ENCODE measurements at places on chromosomes 2 and 18.

- DNase-seq = no peak
Measured at GRCh38 chr2:123451542-123451941, 573.5 kb upstream of the CNTNAP5 start.

DNA sequence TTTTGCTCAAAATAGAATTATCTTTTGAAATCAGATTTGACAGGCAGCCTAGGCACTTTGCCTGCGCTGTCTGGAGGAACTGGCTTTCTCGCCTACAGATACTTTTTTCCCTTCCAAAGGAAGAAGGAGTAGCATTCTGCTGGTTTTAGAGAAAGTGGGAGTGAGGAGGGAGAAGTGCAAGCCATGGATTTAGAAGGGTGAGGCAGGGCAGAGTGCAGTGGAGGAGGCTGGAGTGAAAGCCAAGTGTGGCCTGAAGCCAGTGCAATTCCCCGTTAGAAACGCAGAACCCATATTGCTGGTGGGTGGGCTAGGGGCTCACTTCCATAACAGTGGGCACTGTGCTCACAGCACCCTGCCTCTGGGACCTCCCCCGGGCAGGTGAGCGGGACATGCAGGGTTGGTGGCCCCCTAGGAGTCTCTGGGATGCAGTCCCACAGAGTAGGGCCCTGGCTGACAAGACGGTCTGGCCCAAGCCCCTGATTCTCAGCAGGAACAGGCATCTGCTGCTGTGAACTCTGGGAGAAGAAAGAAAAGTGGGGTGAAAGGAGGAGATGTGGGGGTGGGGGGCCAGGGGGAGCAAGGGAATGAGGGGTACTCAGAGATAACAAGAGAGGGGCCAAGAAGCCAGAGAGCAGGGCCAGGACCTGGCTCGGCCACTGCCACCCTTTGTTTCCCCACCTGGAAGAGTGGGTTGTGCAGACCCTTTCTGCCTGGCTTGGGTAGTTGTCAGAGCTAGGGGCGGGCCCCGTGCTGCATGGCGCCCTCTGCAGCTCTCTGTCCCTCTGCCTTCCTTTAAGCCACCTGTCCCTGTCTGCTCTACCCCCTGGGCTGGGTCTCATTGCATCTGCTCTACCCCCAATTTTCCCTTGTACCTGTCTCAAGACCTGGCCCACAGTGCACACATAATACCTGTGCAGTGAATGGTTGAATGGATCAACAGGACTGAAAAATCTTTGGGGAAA lies 273.5 kb upstream of the HS6ST1 start:
- DNase-seq = no peak

- no peak for DNase-seq
Measured at GRCh38 chr18:8786483-8787370, 81.4 kb downstream of the MTCL1 start.

- DNase-seq = no peak
Measured at GRCh38 chr2:230737300-230737699, 24.7 kb downstream of the CAB39 start.

DNA sequence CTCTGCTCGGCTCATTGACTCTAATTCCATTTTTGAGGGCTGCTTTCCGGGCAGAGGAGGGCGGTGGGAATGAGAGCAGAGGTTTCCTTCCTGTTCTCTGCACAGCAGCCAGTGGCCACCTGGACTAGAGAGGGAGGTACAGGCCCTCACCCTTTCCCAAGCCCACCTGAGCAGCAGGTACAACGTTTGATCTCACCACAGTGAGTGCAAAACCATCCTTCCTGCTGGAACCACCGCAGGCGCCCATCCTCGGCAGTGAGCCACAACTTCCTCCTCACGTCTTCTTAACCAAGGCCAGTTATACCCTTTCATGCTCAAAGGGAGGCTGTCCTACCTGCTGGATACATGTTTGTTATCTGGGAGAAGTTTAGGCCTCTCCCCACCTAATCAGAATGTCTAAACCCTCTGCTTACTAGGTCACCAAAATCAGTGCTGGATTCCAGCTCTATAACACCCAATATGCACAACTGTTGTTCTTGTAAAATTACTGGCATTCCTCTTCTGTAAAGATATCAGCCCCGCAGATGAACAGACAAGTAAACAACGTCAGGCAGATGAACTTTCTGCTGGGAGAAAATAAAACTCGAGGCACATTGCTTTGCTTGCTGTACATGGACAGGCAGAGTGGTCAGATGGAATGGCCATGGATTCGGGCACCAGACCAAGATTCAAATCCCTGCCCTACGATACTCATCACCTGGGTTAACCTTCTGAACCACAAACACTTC lies 191.4 kb downstream of the SH3RF3 start:
- DNase-seq = no peak

DNA sequence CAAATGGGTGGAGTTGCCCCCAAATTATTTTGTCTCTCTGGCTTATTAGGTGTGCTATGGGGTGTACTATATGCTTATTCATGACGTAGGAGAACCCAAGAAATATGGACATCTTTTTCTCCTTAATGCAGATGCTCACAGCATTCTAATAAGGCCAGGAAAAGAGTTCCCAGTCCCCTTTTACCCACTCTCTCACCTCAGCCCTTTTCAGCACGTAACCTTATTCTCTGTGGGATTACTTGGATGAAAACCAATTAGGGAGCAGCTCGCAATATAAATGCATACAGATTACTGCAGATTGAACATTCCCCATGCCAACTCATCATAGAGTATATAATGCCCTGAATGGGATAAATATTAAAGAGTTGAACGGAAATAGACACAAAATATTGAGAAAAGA lies 891.2 kb upstream of the POU3F3 start:
- no peak for DNase-seq

- DNase-seq = no peak
Measured at GRCh38 chr2:218028189-218028495, 25.3 kb upstream of the TNS1 start.

DNA sequence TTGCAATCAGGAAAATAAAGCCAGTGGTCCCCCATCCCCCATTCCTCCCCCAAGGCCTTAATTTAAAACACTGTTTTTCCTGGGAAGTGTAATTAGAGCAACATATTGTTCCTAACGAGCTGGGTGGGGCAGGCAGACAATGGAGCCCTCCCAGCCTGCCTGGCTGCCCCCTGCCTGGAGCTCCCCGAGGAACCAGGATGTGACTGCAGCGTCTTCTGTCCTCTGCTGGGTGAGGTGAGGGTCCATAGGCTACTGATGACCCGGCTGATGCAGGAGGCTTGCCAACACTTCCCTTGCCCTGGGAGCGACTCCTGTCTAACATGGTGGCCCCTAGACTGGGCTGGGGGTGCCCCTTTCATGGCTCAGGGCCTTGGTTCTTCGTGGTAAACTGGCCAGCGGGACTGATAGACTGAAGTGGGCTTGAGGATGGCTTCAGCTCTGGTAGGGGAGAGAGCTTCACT lies 152.4 kb downstream of the DYSF start:
- no peak for DNase-seq

GRCh38 chr18:25099895-25100294 lies 252.1 kb downstream of the ZNF521 start:
- DNase-seq = peak; percentile 45

DNA sequence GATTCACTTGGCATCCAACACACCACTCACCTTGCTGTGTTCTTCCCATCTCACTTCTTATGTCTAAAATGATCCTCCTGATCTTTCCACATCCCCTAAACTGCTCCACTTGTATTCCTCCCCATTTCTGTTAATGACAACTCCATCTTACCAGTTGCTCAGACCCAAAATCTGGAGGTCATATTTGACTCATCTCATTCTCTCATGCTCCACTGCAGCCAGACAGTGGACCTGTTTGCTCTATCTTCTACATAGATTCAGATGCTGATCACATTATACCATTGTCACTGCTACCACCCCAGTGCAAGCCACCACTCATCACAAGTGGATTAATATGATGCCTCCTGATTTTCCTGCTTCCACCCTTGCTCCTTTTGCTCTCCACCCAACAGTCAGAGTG lies 7.9 kb upstream of the NABP1 start:
- no peak for DNase-seq

DNA sequence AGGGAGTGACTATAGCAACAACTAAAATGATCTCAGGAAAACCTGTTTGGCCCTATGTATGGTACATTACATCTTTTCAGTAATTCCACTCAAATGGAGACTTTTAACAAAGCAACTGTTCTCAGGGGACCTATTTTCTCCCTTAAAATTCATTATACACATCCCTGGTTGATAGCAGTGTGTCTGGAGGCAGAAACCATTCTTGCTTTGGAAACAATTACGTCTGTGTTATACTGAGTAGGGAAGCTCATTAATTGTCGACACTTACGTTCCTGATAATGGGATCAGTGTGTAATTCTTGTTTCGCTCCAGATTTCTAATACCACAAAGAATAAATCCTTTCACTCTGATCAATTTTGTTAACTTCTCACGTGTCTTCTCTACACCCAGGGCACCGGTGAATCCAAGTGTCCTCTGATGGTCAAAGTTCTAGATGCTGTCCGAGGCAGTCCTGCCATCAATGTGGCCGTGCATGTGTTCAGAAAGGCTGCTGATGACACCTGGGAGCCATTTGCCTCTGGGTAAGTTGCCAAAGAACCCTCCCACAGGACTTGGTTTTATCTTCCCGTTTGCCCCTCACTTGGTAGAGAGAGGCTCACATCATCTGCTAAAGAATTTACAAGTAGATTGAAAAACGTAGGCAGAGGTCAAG lies 955 bp downstream of the TTR start:
- no peak for DNase-seq

DNA sequence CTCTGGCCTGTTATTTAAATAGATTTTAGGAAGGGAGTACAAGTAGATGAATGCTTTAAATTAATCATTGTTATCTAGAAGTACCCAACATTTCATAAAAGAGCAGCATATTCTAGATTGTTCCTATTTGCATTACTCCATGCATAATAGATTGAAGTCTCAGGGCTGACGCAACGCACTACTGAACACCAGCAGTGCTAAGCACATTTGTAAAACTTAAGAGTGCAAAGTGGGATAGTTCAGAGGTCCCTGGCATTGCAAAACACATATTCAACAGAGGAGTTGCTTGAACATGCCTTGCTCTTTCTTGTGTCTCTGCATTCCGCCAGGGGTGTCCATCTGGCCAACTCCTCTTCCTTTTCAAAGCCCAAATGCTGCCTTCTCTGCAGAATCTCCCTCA lies 22.3 kb downstream of the CDKL4 start:
- DNase-seq = no peak

DNA sequence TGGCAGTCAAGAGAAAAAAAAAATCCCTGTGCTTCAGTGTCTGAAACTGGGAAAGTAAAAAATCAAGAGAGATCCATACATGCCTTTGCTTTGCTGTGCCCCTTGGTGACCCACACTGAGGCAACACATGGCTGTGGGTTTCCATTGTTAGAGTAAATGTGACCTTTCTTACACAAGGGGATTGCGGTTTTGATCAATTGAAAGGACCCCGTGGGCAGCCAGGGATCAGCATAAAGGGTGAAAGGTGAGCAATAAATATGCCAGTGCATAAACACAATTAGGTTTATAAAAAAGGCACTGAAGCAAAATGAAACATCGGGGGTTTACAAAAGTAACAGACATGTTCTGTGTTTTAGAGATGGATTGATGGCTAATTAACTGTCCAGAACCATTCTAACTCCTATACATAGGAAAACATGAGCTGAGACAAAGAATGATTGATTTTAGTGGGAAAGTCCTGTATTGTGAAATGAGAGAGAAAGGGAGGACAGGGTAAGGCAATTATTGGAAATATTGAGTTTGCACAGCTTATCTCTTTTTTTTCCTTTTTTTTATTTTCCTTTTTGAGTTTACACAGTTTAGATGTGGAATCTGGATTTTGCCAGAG lies 40.7 kb upstream of the BBS5 start:
- no peak for DNase-seq

DNA sequence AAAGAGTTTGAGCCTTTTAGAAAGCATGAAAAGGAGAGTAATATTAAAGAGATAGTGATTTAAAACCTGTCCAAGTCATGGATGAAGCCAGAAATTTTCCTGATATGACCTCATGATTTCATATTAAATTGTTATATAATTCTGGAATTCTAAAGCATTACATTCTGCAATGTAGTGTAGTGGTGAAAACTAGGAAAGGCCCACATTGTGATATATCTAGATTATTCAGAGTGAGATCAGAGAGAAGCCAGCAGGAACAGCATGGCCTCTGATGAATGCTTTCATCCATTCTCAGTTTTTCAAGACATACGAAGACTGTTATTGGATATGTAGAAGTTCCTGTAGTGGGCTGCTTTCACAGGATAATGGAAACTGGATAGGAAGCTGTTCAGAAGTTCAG lies 98.8 kb downstream of the LCLAT1 start:
- no peak for DNase-seq

DNA sequence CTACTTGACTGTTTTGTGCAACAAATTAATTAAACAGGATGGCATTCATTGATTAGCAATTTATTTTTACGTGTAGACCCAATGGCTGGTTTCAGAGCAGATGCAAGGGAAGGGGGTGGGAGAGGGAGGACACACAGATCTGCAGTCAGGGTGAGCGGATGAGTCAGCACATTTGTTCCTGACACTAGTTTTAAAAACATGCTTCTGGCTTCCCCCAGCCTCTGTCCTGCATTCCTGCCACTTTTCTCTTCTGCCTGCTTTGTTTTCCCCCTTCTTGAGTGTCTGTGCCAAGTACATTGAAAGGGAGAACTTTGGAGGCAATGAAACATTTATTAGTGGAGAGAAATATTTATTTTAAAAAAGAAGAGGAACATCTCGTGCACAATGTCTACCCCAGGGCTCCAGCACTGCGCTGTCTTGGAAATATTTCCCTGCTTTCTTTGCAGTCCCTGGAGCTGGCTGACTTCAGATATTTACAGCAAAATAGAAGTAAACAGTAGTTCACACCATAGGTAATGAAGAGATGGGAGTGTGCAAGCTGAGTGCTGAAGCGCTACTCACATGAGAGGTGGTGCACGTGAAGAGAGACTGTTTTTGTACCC lies 52.2 kb downstream of the NRP2 start:
- DNase-seq = peak; percentile 92

DNA sequence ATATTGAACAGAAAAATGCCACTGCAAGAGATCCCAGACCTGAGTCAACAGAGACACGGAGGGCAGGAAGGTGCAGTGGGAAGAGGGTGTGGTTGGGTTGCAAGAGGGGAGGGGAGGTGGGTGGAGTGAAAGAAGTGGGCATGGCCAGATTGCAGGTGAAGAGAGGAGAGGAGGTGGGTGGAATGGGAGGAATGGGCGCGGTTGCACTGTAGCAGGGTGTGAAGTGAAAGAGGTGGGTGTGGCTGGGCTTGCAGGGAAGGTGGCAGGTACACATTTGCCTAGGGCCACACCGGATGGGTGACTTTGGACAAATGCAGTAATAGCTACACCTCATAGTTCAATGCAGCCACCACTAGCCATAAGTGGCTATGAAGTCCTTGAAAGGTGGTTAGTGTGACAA lies 71.1 kb downstream of the DOCK10 start:
- no peak for DNase-seq

GRCh38 chr2:164008752-164009151 lies 272.9 kb upstream of the FIGN start:
- DNase-seq = no peak

Data from fibroblast of skin of right quadriceps (primary cell).